ENCODE measurements at places on chromosomes 2 and 18. TPM values are rescaled to one million over a fixed set of nuclear protein-coding genes. Genes with fewer than 3 reads are reported as not detected.
A peak's percentile ranks its signal among the peaks of the same experiment; 100 is the strongest.

DNA sequence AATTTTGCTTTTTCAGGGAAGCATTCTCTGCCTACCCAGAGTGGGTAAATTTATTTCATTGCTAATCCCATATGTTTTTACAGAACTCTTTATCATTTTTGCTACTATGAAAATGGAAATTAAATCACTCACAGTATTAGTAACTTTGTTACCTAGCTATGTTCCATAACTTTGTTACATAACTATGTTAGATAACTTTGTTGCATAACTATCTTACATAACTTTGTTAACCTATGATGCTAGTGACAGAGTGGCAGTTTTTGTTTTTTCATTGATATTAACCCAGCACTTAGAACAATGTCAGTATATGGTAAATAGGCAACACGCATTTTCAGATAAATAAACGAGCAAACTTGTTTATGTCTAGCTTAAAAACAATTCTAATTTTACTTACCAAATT lies 286.6 kb downstream of the LRP1B start:
- DNase-seq, result no peak
- no peak overlapping the region for H3K27ac ChIP-seq
- no peak overlapping the region for H3K4me3 ChIP-seq
- H3K27me3 ChIP-seq, result no peaks in the 10 kb centered on the region

DNA sequence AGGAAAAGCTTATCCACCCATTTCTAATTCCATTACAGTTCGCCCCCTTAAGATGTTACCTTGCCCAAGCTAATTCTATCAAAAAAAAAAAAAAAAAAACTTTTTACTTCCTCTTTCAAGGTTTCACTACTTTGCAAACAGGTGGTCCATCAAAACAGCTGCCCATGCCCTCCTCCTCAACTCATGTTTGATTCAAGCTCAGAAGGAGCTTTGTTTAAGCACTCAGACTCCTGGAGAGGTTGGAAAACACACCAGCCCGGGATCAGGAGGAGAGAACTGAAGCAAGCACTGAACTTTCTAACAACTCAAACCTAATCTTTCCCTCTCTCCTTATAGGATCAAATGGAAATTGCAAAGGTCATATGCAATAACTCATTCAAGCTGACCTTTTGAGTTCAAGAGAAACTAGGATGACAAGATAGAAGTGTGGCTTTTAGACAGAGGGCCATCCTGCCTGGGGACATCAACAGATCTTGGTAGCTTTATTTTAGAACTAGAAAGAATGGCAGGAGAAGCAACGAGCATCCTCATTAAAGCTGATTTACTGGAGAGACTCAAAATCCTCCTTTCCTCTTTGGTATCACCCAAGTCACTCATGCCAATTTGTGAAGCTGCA lies 28.3 kb upstream of the FZD7 start:
- no peak overlapping the region for H3K4me3 ChIP-seq
- H3K27ac ChIP-seq, result no peak overlapping the region
- DNase-seq, result no peak

DNA sequence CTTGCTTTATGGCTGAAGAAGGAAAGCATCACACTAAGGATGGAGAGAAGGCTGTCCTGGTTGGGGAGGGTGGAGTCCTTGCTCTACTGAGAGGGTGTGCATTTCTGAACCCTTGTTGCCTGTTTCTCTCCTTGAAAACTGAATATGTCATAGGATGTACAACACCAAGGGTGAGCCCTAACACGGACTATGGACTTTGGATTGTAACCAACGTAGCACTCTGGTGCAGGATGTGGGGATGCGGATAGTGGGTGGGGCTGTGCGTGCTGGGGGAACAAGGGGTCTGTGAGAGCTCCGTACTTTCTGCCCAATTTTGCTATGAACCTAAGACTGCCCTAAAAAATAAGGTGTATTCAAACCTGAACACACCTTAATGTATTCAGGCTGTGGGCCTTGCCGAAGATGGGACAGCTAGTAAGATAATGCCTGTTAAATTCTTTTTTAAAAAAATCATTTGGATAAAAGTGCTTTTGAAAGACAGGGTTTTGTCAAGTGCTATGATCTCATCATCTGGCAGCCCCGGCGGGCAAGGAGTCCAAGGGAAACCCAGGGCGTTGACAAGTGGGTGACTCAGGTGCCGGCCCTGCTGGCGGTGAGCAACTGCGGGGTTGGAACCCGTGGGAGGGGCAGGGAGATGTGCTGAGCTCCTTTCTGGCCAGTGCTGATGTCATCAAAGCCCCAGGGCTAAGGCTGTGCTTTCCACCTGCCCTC lies 54.0 kb downstream of the GATA6 start:
- no peaks in the 10 kb centered on the region for H3K27me3 ChIP-seq
- H3K4me3 ChIP-seq, result no peak overlapping the region
- DNase-seq, result peak; percentile 60
- no peak overlapping the region for H3K27ac ChIP-seq
- peaks cover 11% of the 10 kb centered on the region for H3K4me1 ChIP-seq

- H3K4me3 ChIP-seq, result no peak overlapping the region
- no peak overlapping the region for H3K27ac ChIP-seq
- H3K27me3 ChIP-seq, result no peaks in the 10 kb centered on the region
- no peaks in the 10 kb centered on the region for H3K4me1 ChIP-seq
- no peaks in the 10 kb centered on the region for H3K36me3 ChIP-seq
- DNase-seq, result no peak
Measured at GRCh38 chr2:140242889-140243288, 1462.7 kb upstream of the NXPH2 start.

The COL5A2 gene
- 2.3 TPM for total RNA-seq

The ALK gene
- not detected for total RNA-seq

The DSC2 gene
- not detected for total RNA-seq
